ENCODE measurements at places on chromosomes 3 and 15.

- no peak for DNase-seq
Measured at GRCh38 chr15:48802867-48803266, 8.0 kb downstream of the CEP152 start.

DNA sequence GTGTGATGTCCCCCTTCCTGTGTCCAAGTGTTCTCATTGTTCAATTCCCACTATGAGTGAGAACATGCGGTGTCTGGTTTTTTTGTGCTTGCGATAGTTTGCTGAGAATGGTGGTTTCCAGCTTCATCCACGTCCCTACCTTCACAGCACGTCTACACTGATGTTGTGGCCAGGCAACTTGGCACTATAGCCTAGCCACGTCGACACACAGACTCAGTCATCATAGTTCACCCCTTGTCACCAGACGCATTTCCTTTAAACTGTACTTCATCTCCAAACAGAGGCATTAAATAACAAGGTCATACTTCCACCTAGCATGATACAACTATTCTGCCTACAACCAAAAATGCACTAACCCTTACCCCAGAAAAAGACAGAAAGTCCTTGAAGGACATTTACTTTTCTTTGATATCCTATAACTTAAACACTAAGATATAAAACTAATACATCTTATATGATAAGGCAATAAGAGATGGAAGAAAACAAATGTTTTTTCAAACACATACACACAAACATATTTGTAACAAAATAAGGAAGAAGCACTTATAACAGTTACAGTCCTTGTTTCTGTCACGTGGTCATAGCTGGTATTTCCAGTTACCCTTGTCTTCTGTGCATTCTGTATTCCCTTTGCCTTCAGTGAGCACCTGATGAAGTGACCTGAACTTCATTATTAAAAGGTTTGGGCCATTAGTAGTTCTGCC lies 121.4 kb downstream of the KLF13 start:
- DNase-seq: no peak

GRCh38 chr3:49352281-49352680 lies 5.9 kb downstream of the GPX1 start:
- no peak for DNase-seq

- DNase-seq: no peak
Measured at GRCh38 chr3:66410976-66411375, 89.8 kb downstream of the LRIG1 start.

DNA sequence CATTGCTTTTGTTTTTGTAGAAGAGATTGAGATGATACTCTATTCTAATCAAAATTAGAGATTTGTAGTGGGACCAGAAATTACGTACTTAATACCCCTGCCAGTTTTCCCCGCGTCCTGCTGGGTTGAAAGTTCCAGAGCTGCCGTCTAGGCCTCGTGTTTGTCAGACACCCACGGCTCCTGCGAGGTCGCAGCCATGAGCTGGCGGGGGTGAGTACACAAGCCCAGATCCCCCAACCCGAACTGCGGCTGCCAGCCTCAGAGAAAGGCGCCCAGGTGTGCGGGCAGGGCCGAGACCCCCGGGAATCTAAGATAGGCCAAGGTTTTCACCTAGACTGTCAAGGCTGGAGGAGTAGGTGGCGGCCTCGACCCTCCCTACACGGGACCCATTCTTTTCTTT lies 26.3 kb downstream of the GPR160 start:
- DNase-seq: no peak

- DNase-seq: peak; percentile 57
Measured at GRCh38 chr3:185976977-185977678, 39.3 kb upstream of the TRA2B start.

DNA sequence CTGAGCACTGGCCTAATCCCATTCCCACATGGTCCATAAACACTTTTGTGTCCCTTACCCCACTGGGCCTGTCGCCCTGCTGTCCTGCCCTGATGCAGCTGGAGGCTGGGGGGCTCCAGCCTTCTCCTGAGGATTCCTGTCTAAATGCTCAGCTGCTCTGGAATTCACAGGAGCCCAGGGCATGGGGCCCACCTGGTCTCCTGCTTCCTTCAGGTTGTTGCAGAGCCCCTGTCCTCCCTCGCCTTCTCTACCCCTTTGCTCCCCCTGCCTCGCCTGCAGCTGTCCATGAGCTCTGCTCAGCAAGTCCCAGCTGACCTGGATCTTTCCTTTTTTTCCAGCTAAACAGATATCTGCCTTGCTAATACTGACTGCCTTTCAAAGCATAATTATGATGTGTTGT lies 286.9 kb downstream of the XXYLT1 start:
- no peak for DNase-seq

- no peak for DNase-seq
Measured at GRCh38 chr15:34753236-34753894, 1.4 kb downstream of the GJD2 start.

DNA sequence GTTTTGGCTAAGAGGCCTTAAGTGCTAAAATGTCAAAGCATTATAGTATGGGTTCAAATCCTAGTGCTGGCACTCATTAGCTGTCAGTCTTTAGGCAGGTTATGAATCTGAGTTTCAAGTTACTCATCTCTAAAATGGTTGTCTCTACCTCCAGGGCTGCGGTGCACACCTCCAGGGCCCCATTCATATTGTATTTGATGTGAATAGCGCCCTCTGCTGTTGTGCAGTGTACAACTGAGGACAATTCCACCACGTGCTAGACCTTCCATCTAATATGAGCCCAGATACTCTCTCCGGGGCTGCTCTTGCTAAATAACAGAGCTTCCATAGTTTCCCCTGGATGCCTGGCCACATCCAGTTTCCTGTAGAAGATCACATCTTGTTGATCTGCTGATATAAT lies 54.3 kb downstream of the OXNAD1 start:
- DNase-seq: no peak

DNA sequence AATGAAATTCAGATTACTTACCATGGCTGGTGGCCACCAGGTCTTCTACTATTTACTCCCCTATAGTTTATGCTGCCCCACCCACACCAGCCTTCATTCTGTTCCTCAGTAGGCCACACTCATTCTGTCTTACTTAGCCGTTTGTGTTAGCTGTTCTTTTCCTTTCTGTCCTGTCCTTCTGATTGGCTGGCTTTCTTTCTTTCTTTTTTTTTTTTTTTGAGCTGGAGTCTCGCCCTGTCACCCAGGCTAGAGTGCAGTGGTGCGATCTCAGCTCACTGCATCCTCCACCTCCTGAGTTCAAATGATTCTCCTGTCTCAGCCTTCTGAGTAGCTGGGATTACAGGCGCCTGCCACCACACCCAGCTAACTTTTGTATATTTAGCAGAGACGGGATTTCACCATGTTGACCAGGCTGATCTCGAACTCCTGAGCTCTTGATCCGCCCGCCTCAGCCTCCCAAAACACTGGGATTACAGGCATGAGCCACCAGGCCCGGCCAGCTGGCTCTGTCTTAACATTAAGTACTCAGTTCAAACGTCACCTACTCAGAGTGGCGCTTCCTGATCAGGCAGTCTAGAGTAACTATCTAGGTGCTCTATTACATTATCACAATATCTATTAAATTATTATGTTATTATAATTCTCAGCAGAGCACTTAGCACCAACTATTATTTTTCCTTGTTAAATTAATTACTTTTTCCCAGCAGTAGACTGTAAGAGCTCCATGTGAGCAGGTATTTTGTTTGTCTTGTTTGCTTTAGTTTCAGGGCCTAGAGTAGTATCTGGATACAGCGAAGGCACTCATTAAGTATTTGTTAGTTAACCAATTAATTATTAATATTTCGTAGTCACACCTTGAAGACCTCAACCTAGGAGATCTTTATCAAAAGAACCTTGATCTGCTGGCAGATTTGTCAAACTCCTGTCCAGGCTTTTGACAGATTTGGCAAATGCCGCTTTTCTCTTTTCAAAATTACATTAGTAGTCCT lies 6.4 kb downstream of the CMSS1 start:
- peak; percentile 33 for DNase-seq

- DNase-seq: no peak
Measured at GRCh38 chr15:33738941-33739664, 229.2 kb upstream of the CHRM5 start.

GRCh38 chr15:75673426-75674235 lies 25.9 kb downstream of the SNX33 start:
- no peak for DNase-seq

- DNase-seq: no peak
Measured at GRCh38 chr3:117681619-117682018, 972.0 kb downstream of the TUSC7 start.

DNA sequence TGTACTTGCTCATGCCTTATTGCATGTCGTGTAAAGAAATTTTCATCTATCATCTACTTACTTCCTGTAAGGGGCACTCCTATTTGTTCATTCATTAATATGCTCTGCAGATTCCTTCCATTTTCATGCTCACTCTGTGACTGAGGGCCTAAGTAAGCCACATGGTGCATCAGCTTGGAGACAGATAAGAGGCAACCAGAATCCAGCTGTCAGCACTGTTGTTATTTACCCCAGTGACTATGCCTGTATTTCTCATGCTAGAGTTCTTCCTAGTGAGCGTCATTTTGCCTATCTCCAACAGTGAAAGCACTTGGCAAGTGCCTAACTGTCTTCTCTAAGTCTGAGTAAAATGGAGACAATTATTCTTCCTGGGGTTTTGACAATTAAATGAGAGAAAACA lies 124.8 kb upstream of the ABI3BP start:
- DNase-seq: no peak

GRCh38 chr3:144167634-144168033 lies 196.0 kb downstream of the DIPK2A start:
- DNase-seq: no peak

DNA sequence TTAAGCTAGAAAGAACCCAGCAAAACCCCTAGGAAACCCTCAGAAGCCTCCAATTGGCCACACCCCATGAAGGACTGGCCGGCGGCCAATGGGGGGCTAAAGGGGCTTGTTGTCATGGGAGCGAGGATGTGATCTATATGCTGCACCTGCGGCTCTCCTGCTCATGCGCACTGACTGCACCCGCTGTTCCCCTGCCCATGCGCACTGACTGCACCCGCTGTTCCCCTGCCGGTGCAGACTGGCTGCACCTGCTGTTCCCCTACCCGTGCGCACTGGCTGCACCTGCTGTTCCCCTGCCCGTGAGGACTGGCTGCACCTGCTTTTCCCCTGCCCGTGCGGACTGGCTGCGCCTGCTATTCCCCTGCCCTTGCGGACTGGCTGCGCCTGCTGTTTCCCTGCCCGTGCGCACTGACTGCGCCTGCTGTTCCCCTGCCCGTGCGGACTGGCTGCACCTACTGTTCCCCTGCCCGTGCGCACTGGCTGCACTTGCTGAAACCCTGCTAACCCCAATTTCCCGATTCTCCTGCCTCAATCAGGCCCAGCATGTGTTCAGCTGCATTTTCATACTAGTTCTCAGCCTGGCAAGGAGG lies 16.8 kb upstream of the MCCC1 start:
- peak; percentile 99 for DNase-seq

- peak; percentile 61 for DNase-seq
Measured at GRCh38 chr3:129596194-129597086, 10.0 kb downstream of the PLXND1 start.

DNA sequence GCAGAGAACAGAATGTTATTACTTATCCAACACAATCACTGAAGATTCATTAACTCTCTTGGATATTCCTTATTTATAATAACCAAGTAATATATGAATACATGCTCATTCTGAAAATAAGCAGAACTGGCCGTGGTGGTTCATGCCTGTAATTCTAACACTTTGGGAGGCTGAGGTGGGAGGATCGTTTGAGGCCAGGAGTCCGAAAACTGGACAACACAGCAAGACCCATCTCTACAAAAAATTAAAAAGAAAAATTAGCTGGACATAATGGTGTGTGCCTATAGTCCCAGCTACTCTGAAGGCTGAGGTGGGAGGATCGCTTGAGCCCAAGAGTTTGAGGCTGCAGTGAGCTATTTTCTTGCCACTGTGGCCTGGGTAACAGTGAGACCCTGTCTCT lies 25.9 kb downstream of the RNF168 start:
- DNase-seq: no peak

DNA sequence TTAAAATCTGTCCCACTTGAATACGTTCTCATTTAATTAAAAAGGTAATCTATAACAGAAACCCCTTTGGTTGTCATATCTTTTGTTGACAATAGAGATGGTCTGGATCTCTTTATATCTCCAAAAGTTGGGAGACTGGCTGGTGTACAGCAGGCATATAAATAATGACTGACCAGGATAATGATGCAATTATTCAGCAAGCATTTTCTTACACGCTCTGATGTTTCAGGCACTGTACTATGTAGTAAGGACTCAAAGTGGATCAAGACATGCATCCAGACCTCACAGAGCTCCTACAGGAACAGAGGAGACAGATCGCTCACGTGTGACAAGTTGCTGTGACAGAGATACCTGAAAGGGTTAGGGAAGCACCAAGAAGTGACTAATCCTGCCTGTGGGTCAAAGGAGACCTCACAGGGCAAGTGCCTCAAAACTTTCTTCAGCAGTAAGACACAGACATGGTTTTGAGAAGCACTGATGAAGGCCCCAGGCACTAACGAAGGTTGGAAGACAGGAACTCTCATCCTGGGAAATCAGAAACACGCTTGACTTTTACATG lies 25.7 kb downstream of the VPS39 start:
- DNase-seq: no peak

Measured in NCI-H1417 (cell line).